Activated gamma-delta T cell treated with anti-CD3 and anti-CD28 coated beads, Interleukin-2, amount 50 U/mL, for 16 hours (primary cell): ENCODE measurements at places on chromosomes 5 and 9.

GRCh38 chr9:121550569-121551512 lies 51.2 kb upstream of the GGTA1 start:
- DNase-seq = peak; percentile 55

- DNase-seq = no peak
Measured at GRCh38 chr5:129459777-129460671, at the start of gene ADAMTS19. Gene ADAMTS19 (plus strand): TSS chr5:129460298. CDS start chr5:129460392, 94 bp downstream.

GRCh38 chr9:130275156-130275555 lies 9.6 kb downstream of the HMCN2 start:
- no peak for DNase-seq

DNA sequence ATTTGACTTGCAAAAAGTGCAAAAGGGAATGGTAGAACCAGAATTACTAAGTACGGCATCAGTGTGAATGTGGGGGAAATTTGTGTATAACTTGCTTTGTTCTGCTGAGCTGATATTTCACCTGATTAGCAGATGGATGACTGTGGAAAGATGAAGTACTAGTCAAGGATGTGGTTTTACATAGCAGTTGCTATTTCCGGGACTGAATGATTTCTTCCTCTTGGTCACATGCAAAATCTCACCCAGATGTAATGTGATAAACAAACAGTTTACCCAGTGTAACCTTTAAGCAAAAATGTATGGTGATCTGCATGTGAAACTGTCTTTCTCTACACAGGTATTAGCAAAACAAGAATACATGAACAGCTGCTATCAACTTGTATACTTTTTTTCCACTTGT lies 46.1 kb downstream of the DCP2 start:
- DNase-seq = peak; percentile 3

DNA sequence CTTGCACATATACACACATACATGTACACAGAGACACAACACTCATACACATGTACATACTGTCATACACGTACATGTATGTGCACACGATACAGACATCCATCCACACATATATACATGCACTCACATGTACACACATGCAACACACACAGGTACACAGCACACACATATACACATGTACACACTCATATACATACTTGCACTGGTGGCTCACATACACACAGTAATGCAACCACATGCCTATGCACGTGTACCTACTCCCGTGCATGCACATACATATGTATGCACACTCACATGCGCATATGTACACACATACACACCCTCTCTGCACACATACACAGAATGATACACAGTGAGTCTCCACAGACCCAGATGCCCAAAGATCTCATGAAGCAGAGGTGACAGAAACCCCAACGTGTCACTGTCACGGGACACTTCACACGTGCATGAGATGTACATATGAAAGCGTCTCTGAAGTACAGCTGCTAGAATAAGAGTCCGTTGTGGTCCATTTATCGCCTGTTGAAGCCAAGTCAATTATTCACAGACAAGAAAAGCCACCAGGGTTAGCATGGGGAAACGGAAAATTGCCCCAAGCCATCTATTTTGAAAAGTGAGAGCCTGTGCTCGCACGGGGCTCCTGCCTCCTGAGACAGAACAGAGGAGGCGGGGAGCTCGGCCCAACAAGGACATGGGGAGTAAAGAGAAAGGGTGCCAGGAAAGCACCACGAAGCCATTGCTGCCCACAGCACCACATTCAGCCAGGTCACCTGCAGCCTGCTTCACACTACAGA lies 24.9 kb downstream of the LPCAT1 start:
- no peak for DNase-seq

- DNase-seq = no peak
Measured at GRCh38 chr5:35056686-35057085, 8.9 kb upstream of the AGXT2 start.

DNA sequence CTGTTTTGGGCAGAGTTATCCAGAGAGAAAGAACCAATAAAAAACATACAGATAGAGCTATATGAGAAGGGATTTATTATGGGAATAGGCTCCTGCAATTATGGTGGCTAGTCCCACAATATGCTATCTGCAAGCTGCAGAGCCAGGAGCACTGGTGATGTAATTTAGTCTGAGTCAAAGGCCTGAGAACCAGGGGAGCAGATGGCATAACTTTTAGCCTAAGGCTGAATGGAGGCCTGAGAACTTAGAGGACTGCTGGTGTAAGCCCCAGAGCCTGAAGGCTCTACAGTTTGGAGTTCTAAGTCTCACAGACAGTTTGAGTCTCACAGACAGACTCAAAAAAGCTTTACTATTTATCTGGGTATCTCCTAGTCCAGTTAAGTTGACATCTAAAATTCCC lies 263.8 kb downstream of the FBXL7 start:
- no peak for DNase-seq

- no peak for DNase-seq
Measured at GRCh38 chr5:3023656-3024055, 272.2 kb upstream of the IRX2 start.

DNA sequence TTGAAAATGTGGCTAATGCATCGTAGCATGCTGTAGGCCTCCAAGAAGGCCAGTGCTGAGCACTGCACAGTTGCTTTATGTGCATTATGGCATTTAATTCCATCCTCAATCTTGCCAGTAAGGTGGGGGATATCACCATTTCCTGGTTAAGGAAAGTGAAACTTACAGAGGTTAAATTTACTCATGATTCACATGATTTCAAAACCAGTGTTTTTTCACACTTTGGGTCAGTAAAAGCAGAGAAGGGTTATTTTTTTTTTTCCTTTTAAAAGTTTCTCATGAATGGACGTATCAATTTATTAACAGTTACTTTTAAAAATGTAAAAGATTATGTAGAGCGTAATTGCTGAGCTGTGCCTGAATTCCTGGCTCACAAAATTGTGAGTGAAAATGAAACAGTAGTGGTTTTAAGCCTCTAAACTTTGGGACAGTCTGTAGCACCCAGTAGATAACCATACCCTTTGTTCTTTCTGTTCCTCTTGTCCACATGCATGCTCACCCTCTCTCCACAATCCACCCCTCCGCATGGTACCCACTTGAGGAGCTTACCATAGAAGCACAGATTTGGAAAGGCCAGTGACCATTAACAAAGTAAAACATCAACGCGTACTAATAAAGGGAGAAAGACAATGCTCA lies 21.2 kb downstream of the MAST4 start:
- DNase-seq = no peak

- no peak for DNase-seq
Measured at GRCh38 chr5:134223406-134224248, 2.2 kb downstream of the PPP2CA start.

DNA sequence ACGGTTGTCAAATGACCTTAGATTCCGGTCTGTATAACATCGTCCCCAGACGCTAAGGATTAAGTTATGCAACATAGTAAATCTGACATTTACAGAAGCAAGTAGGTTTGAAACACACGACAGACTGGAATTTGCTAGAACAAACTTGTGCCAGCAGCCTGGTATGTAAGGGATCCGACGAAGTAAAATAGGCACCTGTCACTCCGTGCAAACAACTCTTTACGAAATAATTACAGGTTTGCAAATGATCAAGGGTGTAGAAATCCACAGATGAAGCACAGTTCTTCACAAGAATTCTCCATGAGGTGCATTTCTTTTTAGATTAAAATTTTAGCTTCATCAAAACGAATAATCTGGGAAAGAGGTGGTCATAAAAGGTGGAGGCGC lies 508 bp downstream of the MOCS2 start:
- no peak for DNase-seq

GRCh38 chr5:83726912-83727311 lies 6.3 kb upstream of the HAPLN1 start:
- DNase-seq = no peak

GRCh38 chr5:78602400-78602799 lies 46.2 kb downstream of the LHFPL2 start:
- no peak for DNase-seq

DNA sequence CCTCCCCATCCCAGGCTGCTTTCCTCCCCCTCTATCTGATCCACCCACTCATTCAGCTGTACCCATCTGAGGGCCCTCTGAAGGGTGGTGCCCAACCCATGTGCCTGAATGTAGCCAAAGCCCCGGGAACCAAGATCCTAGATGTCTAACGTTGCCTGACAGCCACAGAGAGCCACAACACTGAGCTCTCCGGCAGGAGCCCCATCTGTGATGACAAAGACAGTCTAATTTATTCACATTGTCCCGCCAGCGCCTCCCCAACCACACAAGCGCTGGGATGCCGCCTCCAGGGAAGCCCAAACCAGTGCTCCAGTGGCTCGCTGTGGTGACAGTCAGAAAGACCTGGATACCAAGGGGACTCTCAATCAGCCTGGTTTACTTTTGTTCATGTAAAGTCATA lies 8.4 kb downstream of the IGFBPL1 start:
- no peak for DNase-seq

- DNase-seq = peak; percentile 24
Measured at GRCh38 chr9:127862075-127863011, 7.9 kb upstream of the ENG start.

- DNase-seq = no peak
Measured at GRCh38 chr5:113133211-113133975, 156.8 kb downstream of the DCP2 start.

DNA sequence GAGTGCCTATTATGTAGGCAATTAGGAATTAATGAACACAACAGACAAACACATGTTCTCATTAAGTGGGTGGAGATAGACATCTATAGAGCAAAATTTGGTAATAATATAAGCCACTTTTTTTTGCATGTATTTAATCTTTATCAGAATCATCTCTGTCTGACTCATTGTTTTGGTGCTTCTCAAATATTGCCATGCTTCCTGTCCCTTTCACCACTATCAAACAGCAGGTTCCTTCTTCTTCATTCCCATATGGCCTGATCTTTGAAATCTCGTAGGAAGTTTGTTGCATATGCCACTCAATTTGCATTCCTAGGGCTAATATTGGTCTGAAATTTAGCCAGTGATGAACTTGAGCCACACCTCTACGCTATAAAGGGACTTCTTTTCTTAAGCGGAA lies 128.9 kb upstream of the SPEF2 start:
- DNase-seq = no peak

GRCh38 chr9:6024035-6024554 lies 8.7 kb upstream of the RANBP6 start:
- DNase-seq = no peak
